Activated CD4-positive, alpha-beta T cell treated with anti-CD3 and anti-CD28 coated beads, Interleukin-2, Interleukin-4, amounts not matched to agents 100 ng/mL and 50 ng/mL, durations not matched to agents 16 hours and 8 hours (primary cell): ENCODE measurements at places on chromosomes 6 and 20.

GRCh38 chr6:160043784-160044183 lies 74.9 kb downstream of the IGF2R start:
- DNase-seq: no peak

GRCh38 chr20:25308671-25309394 lies 60.9 kb downstream of the PYGB start:
- no peak for DNase-seq

DNA sequence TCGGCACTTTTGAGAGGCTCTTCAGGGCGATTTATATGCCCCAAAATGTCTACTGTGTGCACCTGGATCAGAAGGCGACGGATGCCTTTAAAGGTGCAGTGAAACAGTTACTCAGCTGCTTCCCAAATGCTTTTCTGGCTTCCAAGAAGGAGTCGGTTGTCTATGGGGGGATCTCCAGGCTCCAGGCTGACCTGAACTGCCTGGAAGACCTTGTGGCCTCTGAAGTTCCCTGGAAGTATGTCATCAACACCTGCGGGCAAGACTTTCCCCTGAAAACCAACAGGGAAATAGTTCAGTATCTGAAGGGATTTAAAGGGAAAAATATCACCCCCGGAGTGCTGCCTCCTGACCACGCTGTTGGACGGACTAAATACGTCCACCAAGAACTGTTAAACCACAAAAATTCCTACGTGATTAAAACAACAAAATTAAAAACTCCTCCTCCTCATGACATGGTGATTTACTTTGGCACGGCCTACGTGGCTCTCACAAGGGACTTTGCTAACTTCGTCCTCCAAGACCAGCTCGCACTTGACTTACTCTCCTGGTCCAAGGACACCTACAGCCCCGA lies 8.2 kb downstream of the GCNT2 start:
- no peak for DNase-seq

GRCh38 chr20:46816886-46817638 lies 77.6 kb upstream of the EYA2 start:
- no peak for DNase-seq

DNA sequence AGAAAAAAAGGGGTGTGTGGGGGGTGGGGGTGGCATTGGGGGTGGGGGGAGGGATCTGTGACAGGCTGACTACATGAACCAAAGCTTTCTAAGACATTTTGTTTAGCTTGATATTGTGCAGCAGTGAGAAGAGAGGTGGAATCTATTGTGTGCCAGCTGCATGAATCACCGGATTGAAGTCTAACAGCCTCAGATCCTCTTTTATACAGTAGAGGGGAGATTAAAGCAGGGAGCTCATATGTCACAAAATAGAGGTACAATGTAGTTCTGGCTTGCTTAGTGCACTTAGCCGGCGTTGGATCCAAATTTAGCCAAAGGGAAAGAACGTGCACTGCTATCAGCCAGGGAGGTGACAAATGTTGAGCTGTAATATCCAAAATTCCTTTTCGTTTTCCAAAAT lies 404.2 kb upstream of the CITED2 start:
- no peak for DNase-seq

DNA sequence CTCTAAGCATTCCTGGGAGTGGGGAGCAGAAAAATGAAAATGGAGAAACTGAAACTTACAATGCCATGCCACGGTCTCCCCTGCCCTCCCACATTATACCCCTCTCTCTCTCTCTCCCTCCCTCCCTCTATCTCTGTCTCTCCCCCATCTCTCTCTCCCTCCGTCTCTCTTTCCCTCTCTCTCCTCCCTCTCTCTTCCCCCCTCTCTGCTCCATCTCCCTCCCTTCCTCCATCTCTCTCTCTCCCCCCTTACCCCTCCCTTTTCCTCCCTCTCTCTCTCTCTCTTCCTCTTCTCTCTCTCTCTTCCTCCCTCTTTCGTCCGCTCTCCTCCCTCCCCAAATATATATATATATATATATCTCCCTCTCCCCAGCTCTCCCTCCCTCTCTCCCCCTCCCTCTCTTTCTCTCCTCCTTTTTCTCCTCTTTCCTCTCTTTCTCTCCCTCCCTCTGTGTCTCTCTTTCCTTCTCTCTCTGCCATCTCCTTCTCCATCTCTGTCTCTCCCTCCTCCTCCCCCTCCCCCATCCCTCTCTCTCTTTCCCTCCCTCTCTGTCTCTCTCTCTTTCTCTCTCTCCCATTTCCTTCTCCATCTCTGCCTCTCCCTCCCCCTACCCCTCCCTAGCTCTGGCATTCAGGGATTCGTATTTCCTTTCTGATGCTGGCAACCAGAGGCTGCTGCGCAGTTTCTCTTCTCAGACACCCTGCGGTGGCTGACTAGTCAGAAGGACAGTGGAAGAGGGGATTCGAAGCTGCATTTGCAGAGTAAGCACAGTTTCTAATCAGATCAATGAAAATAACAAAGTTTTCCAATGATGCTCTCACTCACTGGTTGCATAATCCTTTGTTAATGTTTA lies 13.9 kb upstream of the VAPB start:
- no peak for DNase-seq

DNA sequence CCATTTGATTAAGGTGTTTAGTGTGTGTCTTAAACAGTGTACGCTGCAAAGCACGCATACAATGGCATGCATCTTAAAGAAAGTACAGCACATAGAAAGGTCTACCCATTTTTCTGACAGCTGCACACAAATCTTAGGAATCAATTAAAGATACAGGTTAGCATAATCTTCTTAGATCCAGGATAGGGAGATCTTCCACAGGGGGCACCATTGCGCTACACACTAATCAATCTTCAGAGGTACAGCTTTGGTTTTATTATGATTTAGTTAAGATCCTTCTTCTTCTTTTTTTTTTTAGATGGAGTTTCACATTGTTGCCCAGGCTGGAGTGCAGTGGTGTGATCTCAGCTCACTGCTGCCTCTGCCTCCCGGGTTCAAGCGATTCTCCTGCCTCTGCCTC lies 63.7 kb upstream of the BEND3 start:
- no peak for DNase-seq

DNA sequence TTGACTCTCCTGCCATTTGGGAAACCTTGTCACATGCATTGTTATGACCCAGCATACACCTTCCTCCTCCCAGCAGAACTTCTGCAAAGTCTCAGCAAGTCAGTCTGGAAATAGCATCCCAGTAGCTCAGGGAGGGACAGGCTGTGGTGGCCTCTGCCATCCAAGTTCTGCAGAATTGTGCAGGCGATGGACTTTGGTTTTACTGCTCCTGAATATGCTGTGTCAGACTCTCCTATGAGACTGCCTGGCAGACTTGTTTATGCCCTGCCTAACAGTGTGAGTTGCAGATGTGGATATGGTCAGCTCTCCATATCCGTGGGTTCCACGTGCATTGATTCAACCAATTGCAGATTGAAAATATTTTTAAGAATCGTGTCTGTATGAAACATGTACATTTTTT lies 52.8 kb downstream of the SNRNP48 start:
- DNase-seq: no peak

DNA sequence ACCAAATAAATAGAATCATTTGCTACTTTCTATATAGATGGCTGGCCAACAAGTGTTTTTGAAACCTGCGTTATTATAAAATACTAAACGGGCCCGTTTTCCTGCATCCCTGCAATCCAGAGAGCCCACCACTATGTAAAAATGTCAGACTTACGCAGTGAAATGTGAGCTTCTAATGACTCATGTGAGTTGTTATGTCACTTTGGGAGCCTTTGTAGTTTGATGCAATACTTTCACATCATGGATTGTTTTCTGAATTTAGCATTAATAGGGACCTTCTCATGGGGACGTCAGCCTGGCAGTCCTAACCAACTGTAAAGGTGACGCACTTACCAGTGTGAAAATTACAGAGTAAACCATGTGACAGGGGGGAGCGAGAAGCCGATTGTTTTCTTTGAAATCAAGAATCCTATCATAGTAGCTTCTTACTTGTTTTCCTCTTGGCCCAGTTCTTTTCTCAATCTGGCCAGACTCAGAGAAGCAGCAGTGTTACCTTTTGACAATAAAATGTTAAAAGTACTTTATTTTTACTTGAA lies 75.3 kb downstream of the SSR1 start:
- no peak for DNase-seq

- no peak for DNase-seq
Measured at GRCh38 chr6:43478008-43478372, 620 bp downstream of the TJAP1 start.

DNA sequence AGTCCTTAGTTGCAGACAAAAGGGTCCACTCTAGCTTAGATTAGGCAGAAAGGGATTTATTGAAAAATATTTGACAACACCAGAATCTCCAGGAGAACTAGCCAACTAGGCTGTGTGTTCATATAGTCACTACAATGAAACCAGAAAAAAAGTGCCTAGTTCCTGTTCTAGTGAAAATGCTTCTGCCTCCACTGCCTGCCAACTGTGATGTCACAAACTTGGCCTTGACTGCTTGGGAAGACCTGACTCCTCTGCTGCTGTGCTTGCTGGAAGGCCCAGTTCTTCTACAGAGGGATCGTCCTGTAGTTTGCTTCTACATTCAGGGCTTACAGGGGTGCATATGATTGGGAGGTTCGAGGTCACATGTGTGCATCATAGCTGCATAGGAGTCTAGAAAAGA lies 40.3 kb upstream of the XRN2 start:
- DNase-seq: no peak

GRCh38 chr6:44305200-44305725 lies 7.9 kb downstream of the AARS2 start:
- no peak for DNase-seq

GRCh38 chr6:4943716-4944115 lies 60.1 kb downstream of the RPP40 start:
- DNase-seq: no peak

GRCh38 chr6:85866370-85866730 lies 223.7 kb upstream of the SYNCRIP start:
- DNase-seq: no peak

GRCh38 chr6:36559011-36559793 lies 11.9 kb upstream of the STK38 start:
- DNase-seq: no peak
